ENCODE measurements at places on chromosomes 16 and 17.

DNA sequence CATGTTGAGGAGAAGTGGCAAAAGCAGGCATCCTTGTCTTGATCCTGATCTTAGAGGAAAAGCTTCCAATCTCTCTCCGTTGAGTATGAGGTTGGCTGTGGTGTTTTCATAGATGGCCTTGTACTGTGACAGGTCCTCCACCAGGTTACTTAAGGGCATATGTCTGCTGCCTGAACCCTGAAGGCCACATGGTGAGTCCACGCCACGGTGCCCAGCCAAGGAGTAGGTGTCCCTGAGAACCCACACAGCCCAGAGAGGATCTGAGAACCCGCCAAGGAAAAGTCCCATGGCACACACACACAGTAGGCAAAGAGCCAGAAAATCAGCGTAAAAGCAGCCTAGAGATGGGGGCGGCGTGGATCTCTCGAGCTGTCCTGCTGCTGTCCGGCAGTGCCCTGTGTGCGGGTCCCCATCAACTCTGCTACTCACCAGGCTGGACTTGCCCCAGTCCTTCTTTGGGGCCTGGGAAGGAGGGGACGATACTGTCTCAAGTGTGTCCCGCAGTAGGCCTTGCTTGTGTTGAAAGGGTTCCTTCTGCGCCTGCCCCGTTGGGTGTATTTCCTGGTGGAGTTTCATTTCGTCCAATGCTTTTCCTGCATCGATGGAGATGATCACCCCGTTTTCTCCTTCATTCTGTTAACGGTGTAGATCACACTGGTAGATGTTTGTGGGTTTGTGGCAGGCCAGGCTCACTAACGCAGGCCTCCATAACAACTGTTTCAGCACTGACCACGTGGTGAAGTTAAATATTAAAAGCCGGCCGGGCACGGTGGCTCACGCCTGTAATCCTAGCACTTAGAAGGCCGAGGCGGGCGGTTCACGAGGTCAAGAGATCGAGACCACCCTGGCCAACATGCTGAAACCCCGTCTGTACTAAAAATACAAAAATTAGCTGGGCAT, 90.8 kb upstream of the DNAH17 start:
- DNase-seq, result no peak

- no peak for DNase-seq
Observed at GRCh38 chr17:74754832-74755231, 6.4 kb downstream of the NHERF1 start.

GRCh38 chr17:31392856-31393748, 1.6 kb downstream of the RAB11FIP4 start:
- no peak for DNase-seq

DNA sequence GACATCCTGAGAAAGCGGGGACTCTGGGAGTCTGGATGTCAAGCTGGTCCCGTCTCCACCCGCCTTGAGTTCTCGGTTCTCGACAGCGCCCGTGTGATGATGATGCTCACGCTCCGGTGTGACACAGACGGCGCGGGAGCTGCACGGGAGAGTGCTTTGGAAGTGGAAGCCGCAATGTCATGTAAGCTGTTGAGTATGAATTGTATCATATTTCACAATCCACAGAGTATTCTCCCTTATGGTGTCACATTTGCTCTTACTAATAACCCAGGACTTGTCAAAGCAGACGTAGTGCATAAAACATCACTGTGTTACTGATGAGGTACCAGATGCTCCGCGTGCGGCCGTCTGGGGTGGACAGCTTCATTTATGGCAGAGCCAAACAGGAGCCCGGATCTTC, 217.5 kb upstream of the CHMP6 start:
- no peak for DNase-seq

- DNase-seq, result no peak
Observed at GRCh38 chr16:85173146-85173980, 61.1 kb upstream of the CIBAR2 start.
